ENCODE measurements at places on chromosomes 6 and 20.

- no peak for DNase-seq
Observed at GRCh38 chr6:20233007-20233730, 20.9 kb upstream of the MBOAT1 start.

DNA sequence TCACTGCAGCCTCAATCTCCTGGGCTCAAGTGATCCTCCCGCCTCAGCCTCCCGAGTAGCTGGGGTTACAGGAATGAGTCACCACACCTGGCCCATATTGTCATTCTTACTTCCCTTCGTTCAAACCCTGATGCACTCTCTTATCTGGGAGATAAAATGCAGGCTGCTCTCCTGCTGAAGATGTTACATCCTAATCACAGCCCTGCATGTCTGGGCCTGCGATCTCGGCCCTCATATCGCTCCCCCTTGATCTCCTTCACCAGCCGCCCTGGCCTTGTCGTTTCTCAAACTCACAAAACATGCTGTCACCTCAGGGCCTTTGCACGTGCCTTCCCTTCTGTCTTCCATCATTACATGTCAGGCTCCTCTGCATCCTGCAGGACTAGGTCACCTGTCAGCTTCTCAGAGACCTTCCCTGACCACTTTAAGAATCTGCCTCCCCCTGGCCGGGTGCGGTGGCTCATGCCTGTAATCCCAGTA, 8.8 kb upstream of the C20orf203 start:
- no peak for DNase-seq

- DNase-seq = no peak
Observed at GRCh38 chr6:1786455-1787453, 177.0 kb downstream of the FOXC1 start.

- DNase-seq = no peak
Observed at GRCh38 chr20:62501801-62502495, 26.2 kb upstream of the GATA5 start.

DNA sequence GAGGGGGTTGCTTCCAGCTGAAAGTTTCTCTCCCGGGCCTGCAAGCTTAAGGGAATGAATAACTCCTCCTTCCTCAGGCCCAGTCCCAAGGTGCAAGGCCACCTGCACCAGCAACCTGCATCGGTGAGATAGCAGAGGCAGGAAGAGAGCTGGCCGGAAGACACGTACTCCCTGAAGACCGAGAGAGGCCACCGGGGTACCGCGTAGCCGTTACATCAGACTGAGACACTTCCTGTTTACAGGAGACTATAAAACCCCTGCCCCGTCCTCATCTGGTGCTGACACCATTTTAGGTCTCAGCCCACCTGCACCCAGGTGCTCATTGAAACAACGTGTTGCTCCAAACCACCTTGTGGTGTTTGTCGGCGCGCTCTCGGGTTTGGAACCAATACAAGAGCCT, 60.5 kb upstream of the PRND start:
- no peak for DNase-seq

DNA sequence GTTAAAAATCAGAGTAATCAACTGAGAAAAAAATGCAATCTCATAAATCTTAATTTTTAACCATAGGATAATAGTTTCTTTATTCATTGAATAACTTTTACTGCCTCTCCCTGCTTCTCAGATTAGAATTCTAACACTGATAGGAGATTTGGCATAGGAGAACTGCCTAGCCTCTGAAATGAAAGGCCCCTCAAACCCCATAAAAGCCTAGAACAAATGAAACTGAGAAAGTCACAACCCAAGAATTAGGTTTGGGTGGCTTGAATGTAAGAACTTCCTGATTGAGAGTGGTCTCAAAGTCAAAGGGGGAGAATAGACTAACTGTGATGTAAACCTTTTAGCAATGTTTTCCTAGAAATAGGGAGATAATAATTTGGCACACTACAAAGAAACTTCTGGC, 52.2 kb downstream of the SAMD5 start:
- DNase-seq = no peak

DNA sequence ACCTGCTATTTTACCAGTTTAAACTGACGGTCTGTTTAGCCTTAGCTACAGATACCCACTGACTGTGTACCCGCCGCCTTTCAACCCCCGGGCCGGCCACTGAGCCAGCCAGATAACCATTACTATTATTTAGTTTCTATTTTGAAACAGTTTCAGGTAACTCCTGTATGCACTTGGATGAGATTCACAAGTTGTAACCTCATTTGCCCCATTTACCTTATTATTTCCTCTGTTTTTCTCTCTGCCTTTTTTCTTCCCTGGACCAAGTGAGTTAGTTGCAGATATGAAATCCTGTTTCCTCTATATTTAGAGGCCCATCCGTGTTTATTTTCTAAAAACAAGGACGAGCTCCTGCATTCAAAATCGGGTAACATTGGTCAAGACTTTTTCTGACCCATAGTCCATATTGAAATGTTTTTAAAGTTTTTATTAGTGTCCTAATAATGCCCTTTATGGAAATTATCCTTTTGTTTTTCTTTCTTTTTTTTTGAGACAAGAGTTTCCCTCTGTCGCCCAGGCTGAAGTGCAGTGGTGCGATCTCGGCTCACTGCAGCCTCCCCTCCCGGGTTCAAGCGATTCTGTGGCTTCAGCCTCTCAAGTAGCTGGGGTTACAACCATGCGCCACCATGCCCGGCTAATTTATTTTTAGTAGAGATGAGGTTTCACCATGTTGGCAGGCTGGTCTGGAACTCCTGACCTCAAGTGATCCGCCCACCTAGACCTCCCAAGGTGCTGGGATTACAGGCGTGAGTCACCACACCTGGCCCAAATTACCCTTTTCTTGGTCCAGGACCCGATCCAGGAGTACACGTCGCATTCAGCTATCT, 767 bp downstream of the AP5S1 start:
- DNase-seq = no peak

- no peak for DNase-seq
Observed at GRCh38 chr20:33176101-33176500, 8.1 kb downstream of the BPIFA2 start.

Measured in fibroblast of skin of left quadriceps (primary cell).